ENCODE measurements at places on chromosomes 6 and 20. TPM values are rescaled to one million over a fixed set of nuclear protein-coding genes. Genes with fewer than 3 reads are reported as not detected.

DNA sequence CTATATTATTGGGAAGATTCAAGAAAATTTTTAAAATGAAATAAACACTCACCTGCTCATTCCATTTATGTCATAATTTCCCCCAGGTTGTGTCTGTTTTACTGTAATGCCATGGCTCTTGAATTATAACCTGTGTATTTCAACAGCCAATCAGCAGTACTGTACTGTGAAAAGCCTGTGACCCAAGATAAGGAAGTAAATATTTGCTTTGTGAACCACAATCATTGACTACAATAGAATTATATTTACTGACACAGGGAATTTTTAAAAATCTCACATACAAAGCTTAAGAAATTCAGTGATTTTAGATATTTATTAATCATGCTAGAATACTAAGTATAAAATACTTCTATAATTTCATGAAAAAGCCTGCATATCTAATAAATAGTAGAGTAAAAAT, 6.0 kb downstream of the RGS17 start:
- no peak for DNase-seq

DNA sequence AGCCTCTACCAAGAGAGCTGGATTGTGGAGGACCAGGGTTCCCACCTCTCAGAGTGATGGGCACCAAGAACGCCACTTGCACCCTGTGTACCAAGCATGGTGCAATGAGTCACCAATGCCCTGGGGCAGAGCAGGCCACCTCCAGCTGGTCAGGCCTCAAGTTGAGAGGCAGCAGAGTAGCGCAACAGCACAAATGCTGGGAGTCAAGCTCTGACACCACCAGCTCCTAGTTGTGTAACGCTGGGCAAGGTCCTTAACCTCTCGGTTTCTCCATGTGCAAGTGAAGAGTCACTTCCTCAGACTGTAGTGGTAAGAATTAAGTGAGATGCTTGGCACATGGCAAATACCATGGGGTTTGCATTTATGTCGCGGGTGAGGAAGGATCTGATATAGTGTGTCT, 25.6 kb downstream of the GFOD1 start:
- no peak for DNase-seq

GRCh38 chr20:19412254-19412653, 199.8 kb downstream of the SLC24A3 start:
- no peak for DNase-seq

GRCh38 chr6:9543649-9544048, 871.2 kb downstream of the TFAP2A start:
- no peak for DNase-seq

GRCh38 chr20:50862546-50862945, 67.7 kb downstream of the BCAS4 start:
- peak; percentile 11 for DNase-seq

DNA sequence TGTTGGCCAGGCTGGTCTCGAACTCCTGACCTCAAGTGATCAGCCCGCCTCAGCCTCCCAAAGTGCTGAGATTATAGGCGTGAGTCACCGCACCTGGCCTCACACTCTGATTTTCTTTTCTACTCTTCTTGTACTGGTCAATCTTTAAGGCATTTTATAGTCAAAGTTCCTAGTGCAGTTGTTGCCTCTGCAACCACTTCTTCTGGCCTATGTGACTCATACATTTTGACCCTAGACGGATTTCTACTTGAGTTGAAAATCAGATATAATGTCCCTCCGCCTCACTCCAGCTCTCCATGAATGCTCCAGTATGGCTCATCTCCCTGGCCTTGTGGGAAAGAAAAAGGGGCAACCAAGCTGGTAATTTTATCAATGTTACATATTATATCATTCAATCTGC, 42.4 kb downstream of the TNFRSF21 start:
- DNase-seq, result no peak

DNA sequence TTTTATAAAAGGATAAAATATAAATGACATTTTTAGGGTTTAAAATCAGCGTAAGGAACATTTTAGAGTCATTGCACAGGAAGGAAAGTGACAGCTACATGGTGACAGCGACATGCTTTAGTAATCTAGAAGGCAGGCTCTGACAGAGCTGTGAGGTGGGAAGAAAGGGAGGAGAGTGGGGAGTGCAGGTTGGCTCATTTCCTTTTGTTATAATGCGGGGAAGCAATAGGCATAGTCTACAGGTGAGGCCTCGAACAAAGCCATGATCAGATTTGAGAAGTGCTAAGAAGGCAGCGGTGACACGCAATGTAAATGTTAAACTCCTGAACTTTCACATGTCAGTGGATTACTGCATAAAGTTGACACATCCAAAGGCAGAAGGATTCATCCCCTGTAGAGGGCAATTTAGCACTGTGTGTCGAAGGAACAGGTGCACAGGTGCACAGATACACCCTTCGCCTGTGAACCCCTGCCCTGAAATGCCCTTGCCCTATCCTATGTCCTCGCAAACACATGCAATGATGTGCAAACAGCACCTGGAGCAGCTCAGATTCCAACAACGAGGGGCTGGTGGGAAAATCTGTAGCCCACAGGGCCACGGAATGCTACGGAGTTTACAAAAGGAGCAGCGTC, 32.4 kb upstream of the SMOC2 start:
- DNase-seq, result no peak

Gene RSPO4
- polyA plus RNA-seq, result 0.25 TPM

Gene DDX27
- polyA plus RNA-seq, result 16.9 TPM

Data from right cardiac atrium (tissue), 5 donors.